EL (cell line): ENCODE measurements at places on chromosomes 13 and 19.

DNA sequence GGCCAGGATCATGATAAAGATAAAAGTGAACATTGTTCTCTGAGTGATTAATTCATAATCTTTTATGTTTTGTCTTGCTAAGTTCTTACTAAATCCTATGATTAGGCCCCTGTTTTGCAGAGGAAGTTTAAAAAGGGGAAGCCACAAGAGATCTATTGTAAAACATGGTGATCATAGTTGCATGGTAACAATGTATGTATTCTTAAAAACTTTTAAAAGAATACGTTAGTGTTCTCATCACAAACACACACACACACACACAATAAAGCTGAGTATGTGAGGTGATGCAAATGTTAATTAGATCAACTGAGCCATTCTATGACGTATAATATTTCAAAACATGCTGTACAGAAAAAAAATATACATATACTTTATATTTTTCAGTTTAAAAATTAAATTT, 51.2 kb downstream of the MBD3L2B start:
- DNase-seq, result no peak

GRCh38 chr13:29496241-29496712, 99.2 kb downstream of the SLC7A1 start:
- no peak for DNase-seq

DNA sequence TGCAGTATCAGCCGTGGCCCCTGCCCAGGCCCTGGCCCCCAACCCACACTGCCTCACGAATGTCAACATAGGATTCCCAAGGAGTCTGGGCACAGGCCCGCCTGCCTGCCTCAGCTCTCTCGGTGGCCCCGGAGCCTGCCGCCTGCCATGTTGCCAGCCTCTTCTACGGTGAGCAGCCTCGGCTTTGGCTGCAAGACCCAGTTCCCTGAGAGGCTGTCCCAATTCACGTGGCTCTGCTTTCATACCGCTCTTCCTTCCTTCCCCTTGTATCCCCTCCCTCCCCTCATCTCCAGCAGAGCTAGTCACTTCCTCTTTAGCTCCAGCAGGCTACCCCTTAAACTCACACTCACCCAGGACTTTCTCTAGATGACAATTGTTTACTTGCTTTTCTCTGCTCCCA, 42.7 kb downstream of the SERP2 start:
- DNase-seq, result no peak

DNA sequence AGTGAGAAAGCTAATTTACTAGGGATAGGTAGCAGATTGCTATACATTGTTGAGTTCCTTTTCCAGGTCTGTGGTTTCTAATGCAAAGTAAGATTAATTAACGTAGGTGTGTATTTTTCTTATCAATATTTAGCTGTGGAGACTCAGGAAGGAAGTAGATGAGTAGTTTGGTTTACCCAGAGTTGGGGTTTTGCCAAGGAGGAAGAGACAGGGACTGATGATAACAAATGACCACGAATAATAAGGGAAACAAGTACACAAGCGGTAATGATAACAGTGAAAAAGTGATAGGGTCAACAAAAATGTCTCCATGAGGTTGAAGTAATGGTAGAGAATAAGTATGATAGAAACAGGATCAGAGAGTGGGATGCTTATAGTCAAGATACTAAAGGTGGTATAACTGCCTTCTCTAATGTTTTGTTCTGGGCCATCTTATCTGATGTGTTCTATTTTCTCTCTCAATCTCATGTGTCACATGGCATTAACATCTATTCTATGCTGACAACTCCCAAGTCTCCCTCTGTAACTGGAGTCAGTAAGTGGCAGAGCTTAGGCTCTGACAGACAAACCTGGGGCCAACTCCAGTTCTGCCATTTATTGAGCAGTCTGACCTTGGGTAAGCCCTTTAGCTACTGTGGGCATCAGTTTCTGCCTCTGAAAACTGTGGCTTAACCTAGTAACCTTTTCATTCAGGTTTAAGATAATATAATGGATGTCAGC, 8.8 kb downstream of the OBI1 start:
- DNase-seq, result no peak
